ENCODE measurements at places on chromosomes 4 and X.

GRCh38 chr4:110122201-110122600 is 76.2 kb downstream of the ELOVL6 start:
- DNase-seq: no peak

- DNase-seq: peak; percentile 70
Observed at GRCh38 chrX:129957241-129958082, 25.0 kb upstream of the BCORL1 start.

GRCh38 chr4:6092131-6092530 is 73.9 kb upstream of the C4orf50 start:
- DNase-seq: no peak

- DNase-seq: no peak
Observed at GRCh38 chrX:153459986-153460385, 10.4 kb downstream of the HAUS7 start.

DNA sequence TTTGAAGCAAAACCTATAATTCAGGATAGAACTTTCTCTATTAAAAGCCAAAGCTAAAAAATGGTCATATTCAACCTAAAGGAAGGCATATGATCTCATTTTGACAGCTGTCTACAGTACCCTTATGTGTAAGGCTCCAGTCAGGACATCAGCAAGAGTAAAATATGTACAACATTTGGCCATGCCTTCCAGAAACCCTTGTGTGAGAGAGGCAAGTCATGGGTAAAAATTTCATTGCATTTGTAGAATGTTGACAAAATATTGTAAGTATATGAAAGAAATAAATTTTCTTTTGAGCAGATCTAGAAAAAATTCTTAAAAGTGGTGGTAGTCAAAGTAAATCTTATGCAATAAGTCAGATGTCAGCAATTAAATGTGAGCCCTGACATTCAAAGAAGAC is 132.3 kb downstream of the SLC39A8 start:
- DNase-seq: no peak

- DNase-seq: no peak
Observed at GRCh38 chr4:155445306-155445705, 68.5 kb upstream of the MAP9 start.

- no peak for DNase-seq
Observed at GRCh38 chr4:19823781-19824180, 427.9 kb upstream of the SLIT2 start.

GRCh38 chrX:25143596-25143995 is 127.8 kb upstream of the ARX start:
- no peak for DNase-seq

GRCh38 chr4:24472514-24473308 is 111.6 kb downstream of the DHX15 start:
- DNase-seq: peak; percentile 61

DNA sequence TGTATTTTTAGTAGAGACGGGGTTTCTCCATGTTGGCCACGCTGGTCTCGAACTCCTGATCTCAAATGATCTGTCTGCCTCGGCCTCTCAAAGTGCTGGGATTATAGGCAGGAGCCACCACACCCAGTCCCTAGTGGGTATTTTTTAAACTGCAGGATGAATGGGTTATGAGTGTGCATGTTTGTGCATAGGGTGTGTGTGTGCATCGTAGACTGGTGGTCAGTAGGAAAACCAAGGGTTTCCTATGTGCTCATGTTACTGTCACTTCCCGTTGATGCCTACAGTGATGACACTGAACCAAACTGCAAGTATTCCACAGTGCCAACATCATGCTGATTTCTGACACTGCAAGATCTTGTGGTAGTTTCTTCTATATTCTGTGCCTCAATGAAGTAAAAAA is 41.1 kb downstream of the DDIT4L start:
- DNase-seq: no peak

DNA sequence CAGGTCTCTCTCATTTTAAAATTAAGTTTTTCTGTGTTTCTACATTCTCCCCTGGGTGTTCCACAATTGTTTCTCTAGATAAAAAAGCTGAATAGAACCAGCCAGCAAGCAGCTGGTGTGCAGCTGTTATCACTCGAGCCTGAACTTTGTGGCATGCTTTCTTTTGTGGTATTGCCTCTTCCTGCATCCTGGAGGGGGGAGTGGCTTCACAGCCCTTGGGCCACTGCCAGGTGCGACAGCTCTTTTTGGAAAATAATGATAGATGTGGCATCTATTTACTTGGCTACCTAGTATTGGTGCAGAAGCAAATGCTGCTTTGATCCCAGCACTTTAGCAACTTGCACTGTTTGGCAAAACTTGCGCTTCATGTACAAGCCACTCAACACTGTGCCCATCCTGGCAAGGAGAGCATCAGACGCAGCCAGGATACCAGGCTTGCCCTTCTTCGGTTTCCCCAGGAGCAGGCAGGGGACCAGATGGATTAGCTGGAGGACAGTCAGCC is 69.4 kb downstream of the HMGB2 start:
- DNase-seq: no peak

GRCh38 chrX:100750883-100751282 is 19.0 kb upstream of the SYTL4 start:
- no peak for DNase-seq

GRCh38 chr4:2849267-2850152 is 5.9 kb downstream of the ADD1 start:
- DNase-seq: no peak

Measured in T-helper 2 cell treated with Interferon-gamma antibody and Interleukin-4, amounts not matched to agents 5 μg/mL and 100 μg/mL, for 36 hours (primary cell).